ENCODE measurements at places on chromosomes 1 and 21.

GRCh38 chr1:28249866-28250295 is 9.4 kb upstream of the SESN2 start:
- DNase-seq = no peak

GRCh38 chr1:112722601-112723510 is 7.7 kb upstream of the PPM1J start:
- DNase-seq = no peak

DNA sequence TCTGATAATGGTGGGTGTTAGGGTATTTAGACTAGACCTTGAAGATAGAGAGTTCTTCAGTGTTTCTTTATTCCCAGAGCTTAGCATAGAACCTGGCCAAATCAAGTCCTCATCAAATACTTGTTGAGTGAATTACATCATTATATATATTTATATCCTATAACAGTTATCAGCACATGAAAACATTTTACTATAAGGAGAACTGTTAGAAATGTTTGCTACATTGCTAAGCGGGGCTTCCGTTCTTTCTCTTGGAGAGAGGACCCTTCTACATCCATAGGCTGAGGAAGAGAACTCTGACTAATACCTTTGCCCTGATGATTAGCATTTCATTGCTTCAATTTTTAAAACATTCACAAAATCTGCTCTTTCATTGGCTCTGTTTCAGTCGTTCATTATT is 66.5 kb upstream of the NBL1 start:
- no peak for DNase-seq

DNA sequence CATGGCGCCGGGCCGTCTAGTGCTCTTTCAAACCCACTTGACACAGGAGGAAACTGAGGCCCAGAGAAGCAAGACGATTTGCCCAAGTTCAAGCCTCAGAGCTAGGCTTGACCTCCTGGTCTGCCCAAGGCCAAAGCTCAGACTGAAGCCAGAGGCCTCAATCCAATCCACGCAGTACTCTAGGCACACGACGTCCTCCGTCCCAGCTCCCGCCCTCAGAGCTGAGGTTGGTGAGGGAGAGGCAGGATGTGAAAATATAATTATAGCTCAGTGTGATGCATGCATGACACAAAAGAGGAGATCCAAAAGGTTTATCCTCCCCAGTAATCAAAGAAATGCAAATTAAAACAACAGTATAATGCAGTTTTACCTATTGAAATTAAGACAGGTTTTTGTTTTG is 15.5 kb upstream of the ADGRB2 start:
- no peak for DNase-seq

All from NCI-H1092 (cell line).